ENCODE measurements at places on chromosomes 7 and 10.

- no peak for DNase-seq
Observed at GRCh38 chr7:71865172-71865571, 547.0 kb downstream of the CALN1 start.

DNA sequence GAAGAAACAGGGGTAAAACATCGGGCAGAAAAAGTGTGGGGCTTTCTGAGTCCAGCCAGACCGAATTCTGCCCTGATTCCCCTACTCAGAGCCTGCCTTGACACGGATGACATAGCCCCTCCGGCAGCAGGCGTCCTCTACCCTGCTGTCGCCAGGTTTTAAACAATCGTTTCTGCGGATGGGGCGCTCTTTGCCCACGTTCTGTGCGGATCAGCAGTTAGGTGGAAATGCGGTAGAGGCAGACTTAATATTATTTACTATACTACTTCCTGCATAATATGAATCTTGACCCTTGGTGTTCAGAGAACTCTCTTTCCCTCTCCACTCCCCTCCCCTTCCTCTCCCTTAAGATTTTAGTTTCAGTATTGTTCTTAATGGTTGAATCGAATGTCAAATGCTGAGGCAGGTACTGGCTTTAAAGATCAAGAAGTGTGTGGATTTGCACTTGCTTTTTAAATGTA is 2.4 kb downstream of the GATA3 start:
- no peak for DNase-seq

- no peak for DNase-seq
Observed at GRCh38 chr10:19917751-19918478, 101.7 kb downstream of the PLXDC2 start.

- DNase-seq: no peak
Observed at GRCh38 chr10:80730522-80730921, 192.8 kb downstream of the SH2D4B start.

GRCh38 chr7:148944935-148945934 is 61.1 kb upstream of the EZH2 start:
- DNase-seq: no peak

DNA sequence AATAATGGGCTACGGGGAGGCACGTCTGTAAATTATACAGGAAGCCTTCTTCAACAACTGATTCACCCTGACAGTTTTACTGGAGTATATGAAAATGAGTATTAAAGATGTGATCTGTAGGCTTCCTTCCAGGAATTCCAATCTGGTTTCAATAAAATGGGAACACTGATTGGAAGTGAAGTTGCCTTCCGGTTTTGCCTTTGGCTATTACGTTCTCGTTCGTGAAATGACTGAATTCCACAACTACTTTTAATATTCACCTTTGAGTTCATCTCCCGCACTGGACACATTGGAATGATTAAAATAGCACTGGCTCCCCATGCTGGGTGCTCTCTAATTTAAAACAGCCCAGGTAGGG is 350.1 kb upstream of the MKI67 start:
- DNase-seq: no peak

DNA sequence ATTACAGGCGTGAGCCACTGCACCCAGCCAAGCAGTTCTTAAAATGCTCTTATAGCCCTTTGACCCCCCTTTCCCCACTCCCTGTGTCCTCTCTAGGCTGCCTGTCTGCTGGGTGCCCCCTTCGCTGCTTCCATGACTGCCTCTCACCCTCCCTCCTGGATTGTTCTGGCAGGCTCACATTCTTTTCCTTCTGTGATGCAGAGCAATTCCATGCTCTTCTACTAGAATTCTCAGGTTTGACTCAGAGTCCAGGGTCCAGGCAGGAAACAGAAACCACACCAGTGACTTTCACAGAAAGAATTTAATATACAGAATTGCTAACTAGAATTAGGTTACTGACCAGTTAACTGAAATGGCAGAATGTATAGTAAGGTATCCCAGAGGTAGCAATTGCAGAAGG is 244.8 kb downstream of the BAMBI start:
- no peak for DNase-seq

GRCh38 chr10:132162590-132163277 is 24.0 kb upstream of the DPYSL4 start:
- DNase-seq: no peak

GRCh38 chr10:46175831-46176230 is 111.0 kb upstream of the ANTXRL start:
- DNase-seq: no peak

DNA sequence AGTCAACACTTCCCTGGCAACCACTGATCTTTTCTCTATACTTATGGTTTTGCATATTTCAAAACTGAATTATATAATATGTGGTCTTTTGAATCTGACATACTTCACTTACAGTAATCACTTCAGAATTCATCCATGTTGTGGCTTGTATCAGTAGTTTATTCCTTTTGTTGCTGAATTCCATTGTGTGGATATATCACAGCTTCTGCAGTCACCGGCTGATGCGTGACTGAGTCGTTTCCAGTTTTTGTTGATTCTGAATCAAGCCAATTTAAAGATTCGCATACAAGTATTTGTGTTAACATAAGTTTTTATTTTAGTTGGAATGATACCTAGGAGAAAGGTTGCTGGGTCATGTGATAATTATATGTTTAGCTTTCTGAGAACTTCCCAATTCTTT is 672.5 kb upstream of the ANKRD30A start:
- DNase-seq: no peak
